NCI-H2029 (cell line): ENCODE measurements at places on chromosomes 7 and 10.
A peak's percentile ranks its signal among the peaks of the same experiment; 100 is the strongest.

DNA sequence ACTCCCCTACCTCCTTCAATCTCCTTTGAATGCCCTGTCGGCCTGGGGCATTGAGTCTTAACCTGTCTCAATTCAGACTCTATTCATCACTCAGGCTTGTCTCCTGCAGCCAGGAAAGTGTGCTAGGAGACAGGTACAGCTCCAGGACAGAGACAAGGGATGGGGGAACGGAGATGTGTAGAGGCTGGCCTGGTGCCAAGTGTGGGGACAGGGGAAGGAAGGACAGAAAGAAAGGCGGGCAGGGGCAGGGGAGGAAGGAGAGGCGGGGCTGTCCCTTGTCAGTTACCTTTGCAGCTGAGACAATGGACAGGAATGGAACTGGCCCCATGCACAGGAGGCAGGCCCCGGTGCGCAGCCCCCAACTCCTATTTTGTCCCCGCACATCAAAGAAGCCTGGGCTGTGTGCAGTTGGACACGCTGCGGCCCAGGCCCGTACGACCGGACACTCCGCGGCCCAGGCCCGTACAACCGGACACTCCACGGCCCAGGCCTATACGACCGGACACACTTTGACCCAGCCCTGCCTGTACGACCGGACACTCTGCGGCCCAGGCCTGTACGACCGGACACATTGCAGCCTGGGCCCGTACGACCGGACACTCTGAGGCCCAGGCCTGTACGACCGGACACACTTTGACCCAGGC is 36.9 kb downstream of the CHST15 start:
- no peak for DNase-seq

GRCh38 chr10:17951868-17952371 is at the start of gene SLC39A12:
TSS of gene SLC39A12 (plus strand) at chr10:17951918. CDS start at chr10:17953277, 1,359 bp downstream.
- no peak for DNase-seq

DNA sequence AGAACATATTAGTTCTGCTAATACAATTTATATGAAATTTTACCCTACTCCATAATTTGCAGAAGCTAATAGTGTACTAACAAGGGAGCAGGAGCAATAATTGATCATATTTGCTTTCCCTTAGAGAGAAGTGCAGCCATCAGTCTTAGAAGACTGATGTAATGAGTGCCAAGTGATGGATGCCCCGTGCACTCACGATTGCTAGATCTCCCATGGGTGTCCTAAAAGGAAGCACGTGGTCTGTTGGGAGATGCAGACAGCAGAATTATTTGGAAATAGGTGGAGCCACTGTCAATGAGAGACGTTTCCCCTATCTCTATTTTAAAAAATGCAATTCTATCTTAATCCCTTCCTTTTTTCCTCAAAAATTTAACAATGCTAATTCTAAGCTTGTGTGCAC is 772.2 kb upstream of the C7orf33 start:
- no peak for DNase-seq

DNA sequence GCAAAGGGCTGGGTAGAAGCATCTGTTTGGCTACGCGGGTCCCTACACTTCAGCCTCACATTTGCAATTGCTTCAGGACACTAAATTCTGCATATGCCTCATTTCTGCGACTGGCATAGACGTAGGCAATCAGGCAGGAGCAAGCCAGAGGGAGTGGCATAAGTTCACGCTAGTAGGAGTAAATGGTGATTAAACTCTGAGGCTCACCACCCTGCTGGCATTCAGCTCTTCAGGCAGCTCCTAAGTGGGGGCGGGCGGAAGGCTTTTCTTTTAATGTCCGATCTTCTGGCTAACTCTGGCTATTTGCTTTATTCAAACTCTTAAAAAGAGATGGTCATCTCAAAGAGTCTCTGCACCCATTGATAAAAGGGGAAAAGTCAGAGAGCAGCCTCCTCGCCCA is 45.3 kb downstream of the RGS10 start:
- DNase-seq: no peak

- DNase-seq: no peak
Measured at GRCh38 chr10:66678521-66678920, 247.3 kb upstream of the LRRTM3 start.

DNA sequence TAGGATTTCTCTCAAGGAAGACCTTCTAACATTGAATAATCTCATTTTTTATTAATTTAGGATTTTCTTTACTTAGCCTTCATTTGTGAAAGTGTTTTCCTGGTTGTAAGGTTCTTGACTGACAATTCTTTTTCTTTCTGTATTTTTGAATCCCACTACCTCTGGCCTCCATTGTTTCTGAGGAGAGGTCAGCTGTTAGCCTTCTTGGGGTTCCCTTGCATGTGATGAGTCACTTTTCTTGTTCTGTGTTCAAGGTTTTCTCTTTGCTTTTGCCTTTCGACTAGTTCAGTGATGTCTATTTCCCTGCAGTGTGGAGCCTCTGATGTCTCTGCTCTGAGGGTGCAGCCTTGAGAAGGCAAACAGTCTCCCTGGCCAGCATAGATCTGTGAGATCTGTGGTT is 304.1 kb upstream of the ZNF32 start:
- no peak for DNase-seq

GRCh38 chr10:35644050-35644950 is 2.2 kb upstream of the FZD8 start:
- no peak for DNase-seq

- peak; percentile 26 for DNase-seq
Measured at GRCh38 chr7:108403597-108404217, 52.5 kb downstream of the NRCAM start.

DNA sequence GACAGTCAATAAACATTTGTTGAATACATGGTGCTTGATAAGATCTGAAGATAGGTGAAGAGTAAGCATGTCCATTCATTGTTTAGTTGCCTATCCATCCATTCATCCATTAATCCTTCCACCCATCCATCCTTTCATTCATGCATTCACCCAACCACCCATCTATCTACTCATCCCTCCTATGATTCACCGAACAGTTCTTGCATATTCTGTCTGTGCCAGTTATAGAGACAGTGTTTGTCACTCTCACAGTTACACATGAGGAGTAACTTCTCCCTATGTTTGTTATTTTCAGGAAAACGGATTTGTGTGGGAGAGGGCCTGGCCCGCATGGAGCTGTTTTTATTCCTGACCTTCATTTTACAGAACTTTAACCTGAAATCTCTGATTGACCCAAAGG is 86.0 kb upstream of the CYP2C9 start:
- DNase-seq: no peak

- DNase-seq: peak; percentile 34
Measured at GRCh38 chr7:64559206-64559605, 3.7 kb downstream of the ZNF680 start.

GRCh38 chr10:19658622-19659233 is 157.5 kb upstream of the PLXDC2 start:
- DNase-seq: no peak

GRCh38 chr7:39644170-39644569 is 20.8 kb downstream of the RALA start:
- no peak for DNase-seq

GRCh38 chr7:117562759-117563158 is 82.9 kb downstream of the CFTR start:
- no peak for DNase-seq

DNA sequence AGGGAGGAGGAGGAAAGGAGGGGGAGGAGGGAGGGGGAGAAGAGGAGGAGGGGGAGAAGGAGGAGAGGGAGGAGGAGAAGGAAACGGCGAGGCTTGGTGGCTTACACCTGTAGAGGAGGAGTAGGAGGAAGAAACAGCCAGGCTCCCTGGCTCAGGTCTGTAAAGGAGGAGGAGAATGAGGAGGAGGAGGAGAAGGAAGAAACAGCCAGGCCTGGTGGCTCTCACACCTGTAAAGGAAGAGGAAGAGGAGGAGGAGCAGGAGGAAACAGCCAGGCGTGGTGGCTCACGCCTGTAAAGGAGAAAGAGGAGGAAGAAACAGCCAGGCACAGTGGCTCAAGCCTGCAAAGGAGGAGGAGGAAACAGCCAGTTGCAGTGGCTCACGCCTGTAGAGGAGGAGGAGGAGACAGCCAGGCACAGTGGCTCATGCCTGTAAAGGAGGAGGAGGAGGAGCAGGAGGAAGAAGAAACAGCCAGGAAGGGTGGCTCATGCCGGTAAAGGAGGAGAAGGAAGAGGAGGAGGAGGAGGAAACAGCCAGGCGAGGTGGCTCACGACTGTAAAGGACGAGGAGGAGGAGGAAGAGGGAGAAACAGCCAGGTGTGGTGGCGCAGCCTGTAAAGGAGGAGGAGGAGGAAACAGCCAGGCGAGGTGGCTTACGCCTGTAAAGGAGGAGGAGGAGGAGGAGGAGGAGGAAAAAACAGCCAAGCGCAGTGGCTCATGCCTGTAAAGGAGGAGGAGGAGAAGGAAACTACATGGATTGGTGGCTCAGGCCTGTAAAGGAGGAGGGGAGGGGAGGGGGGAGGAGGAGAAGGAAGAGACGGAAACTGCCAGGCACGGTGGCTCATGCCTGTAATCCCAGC is 14.9 kb upstream of the CRCP start:
- peak; percentile 95 for DNase-seq

DNA sequence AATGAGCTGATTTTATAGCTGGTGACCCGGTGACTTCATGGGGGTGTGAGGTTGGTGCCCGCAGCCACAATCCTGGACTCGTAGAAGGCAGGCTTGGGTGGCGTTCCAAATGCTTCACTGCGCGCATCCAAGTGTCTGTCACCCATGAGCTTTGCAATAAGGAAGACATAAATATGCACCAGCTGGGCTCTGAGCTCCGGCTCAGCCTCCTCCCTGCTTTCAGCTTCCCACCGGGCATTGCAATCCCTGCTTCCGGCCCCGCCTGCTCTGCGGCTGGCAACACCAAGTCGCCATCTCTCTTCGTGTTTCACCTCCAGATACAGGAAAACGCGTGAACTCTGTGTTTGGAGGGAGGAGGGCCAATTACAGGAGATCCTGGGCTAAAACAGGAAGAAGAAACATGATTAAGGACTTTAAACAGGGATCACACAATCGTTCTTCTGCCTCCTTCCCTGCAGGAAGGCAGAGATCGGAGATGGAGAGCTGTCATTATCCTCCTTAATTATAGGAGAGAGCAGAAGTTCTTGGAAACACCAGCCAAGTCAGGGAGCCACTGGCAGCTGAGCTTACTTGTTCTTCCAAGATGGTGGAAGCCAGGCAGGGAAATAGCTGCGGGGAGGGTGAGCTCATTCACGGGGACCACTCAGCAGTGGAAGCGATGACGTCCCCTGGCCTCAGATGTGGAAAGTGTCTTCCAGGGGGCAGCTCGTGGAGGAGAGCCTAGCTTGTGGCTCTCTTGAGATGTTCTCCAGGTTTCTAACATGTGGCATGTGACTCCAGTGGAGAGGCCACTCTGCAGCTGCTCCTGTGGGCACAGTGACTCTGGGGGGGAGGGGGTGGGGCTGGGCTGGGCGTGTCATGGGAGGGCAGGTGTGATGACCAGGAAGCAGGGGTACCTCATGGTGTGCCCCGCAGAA is 134.9 kb downstream of the CAMK1D start:
- peak; percentile 51 for DNase-seq

DNA sequence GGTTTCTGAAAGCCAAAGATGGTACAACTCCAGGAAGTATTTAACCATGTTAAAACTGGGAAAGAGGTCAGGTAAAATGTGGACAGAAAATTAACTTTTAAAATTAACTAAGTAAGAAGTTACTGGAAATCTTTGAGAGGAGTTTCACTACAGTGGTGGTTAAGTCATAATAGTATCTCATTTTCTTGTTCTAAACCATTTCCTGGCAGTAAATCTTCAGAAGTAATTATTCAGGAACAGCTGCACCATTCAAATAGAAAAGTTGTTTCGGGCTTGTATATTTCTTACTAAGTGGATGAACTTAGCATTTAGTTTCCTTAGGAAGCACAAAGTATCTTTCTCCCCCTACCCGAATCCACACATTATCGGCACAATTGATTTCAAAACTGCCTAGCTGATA is 27.1 kb downstream of the COPG2 start:
- DNase-seq: no peak

- no peak for DNase-seq
Measured at GRCh38 chr10:69318867-69319727, 40.8 kb downstream of the HK1 start.

- DNase-seq: no peak
Measured at GRCh38 chr10:59008452-59008851, 168.0 kb upstream of the PHYHIPL start.

DNA sequence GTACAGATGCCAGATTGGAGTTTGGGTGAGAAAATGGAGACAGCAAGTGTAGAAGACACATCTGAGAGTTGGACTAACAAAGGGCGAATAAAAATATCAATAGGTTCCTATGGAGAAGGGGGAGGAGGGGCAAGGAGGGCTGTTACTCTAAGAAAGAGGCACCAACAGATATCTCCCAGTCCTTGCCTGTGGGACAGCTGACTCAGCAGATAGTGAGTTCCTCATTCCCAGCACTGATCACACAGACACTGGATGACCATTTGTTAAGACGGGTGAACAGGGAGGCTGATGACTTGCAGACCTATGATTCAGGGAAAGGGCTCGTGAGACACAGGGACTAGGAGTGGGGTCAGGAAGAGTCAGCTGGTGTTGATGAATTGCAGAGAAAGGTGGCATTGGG is 5.7 kb upstream of the PRR15 start:
- DNase-seq: no peak

GRCh38 chr10:7968510-7969112 is 85.9 kb upstream of the GATA3 start:
- no peak for DNase-seq

DNA sequence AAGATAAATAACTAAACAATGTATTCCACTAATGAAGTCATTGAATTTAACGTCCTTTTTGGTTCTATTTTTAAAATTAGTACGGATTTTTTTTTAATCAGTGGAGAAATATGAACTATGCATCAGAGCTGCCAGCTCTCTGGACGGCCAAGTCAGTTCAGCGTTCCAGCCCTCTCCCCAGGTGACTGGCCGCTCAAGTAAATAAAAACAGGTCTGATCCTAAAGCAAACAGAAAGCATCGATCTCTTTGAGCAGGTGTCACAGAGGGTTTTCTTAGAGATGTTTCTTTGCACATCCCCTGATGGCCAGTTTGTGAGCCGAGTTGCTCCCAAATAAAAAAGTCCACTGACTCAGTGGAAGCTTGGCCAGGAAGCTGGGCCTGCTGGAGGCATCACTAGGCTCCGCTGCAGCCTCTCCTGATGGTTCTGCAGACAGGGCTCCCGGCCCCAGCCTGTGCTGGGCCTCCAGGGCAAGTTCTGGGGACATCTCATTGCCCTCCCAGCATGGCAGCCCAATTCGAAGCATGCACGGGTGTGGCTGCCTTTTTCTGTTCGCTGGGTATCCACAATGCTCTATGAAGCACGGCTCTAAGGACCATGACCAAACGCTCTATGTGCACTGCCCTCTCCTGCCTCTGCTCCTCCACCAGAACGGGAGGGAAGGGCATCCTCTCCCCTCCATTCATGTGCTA is 74.7 kb upstream of the PPP2R2D start:
- no peak for DNase-seq

- no peak for DNase-seq
Measured at GRCh38 chr10:59829601-59830000, 76.3 kb upstream of the MRLN start.

DNA sequence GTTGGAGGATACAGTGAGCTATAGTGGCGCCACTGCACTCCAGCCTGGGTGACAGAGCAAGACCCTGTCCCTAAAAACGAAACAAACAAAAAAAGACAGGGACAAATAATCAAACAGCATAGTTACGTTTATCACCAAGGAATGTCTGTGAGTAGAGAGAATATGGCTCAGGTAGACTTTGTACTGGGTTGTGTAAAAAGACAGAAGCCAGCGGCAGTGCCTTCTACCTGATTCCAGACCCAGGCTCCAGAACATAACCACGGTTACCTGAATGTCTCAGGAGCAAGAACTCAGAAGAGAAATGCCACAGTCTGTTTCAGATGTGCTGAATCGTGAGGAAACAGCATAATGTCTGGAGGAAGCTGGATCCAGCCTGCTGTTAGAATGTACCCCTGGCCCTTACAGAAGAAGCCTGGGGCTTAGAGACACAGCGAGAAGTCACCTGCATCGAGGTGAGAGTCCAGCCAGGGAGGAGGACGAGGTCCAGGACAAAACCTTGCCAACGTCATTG is 60.9 kb upstream of the KAT6B start:
- DNase-seq: no peak
